Hair follicular keratinocyte (primary cell): ENCODE measurements at places on chromosomes 3 and 15. TPM values are rescaled to one million over a fixed set of nuclear protein-coding genes. Genes with fewer than 3 reads are reported as not detected.

MYH15 gene
- total RNA-seq = 0.23 and 0.31 TPM in 2 replicates

TMEM108 gene
- total RNA-seq = 0.16 TPM in 1 of 2 replicates, not detected in the other

SLC28A1 gene
- not detected in 2 replicates for total RNA-seq

LTF gene
- total RNA-seq = not detected in 2 replicates

MAPK6 gene
- 80.6 and 105 TPM in 2 replicates for total RNA-seq

REC114 gene
- total RNA-seq = not detected in 2 replicates

DCUN1D1 gene
- total RNA-seq = 17.5 and 19.0 TPM in 2 replicates
